COLO829 (cell line): ENCODE measurements at places on chromosomes 1 and 21.

DNA sequence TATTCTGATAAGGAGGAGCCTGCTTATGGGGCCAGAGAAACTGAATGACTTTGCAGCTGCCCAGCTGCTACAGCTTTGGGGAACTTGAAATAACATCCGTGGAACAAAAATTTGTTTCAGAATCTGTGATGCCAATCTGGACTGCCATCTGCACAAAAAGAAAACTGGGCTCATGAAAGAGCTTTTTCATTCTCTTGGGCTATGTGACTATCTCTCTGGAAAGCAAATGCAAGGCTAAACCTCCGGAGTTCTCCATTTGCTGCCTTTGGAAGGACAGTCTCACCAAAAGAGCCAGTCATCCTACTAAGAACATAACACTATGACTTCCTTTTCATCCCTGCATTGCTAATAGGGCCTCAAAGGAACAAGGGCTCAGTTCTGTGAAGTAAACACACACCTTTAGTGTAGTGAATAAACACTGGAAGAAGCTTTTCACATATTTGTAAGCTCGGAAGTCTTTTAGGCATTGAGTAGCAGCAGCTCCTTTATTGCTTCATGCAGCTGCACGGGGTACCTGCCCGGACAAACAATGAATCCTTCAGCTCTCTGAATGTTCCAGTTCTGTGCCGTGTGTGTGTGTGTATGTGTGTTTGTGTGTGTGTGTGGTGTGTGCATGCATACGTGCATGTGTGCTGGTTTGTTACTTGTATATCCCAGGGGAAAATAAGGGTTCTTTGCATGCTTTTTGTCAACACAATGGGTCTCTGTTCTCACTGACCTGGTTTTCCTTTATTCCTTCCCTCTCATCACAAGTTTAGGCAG is 255.5 kb upstream of the SGIP1 start:
- peak; percentile 76 for DNase-seq

GRCh38 chr1:87435484-87435883 is 106.8 kb downstream of the LMO4 start:
- DNase-seq, result peak; percentile 6

DNA sequence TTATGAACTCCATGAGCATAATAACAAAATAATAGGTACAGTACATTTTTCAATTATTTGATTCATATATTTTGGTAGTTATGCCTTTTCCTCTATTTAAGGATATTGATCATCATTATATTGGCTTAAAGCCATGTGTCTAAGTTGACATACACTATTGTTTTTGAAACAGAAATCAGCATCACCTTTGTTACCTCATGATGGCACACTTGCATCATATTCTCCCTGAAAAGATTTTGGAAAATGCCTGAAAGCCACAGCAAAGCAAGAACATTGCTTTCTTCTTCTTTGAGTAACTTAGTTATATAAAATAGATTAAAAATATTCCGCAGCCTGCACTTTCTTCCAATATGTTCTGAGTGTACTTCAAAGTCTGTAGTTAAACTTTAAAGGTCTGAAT is 33.3 kb downstream of the TMPRSS15 start:
- no peak for DNase-seq

- DNase-seq, result no peak
Observed at GRCh38 chr1:51517361-51518032, 1.6 kb downstream of the EPS15 start.

DNA sequence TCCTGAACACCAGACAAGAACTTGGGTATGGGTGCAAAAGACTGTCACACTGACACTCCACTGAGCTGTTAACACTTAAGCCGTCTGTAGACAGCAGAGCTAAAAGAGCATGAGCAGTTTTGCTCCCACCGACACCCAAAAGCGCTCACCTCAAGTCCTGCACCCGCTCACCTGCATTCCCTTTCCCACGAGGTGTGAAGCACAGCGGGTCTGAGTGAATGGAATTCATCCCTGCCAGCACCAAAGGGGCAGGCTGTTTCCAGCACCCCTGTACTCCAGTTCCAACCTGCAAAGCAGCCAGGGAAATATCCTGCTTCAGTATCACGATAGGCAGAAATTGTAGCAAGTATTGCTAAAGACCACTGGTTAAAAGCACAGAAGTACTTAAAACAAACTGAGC is 28.8 kb downstream of the KRTAP21-3 start:
- DNase-seq, result no peak

DNA sequence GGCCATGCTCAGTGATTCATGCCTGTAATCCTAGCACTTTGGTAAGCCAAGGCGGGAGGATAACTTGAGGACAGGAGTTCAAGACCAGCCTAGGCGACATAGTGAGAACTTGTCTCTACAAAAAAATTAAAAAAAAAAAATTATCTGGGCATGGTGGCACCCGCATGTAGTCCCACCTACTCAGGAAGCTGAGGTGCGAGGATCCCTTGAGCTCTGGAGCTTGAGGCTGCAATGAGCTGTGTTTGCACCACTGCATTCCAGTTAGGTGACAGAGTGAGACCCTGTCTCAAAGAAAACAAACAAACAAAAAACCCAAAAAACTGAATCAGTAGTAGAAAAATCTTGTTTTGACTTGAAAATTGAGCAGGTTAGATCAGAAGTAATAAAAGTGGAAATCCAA is 67.1 kb upstream of the IPO9 start:
- no peak for DNase-seq

- DNase-seq, result no peak
Observed at GRCh38 chr1:31957701-31958674, 19.8 kb upstream of the PTP4A2 start.

- no peak for DNase-seq
Observed at GRCh38 chr1:210081494-210081893, 143.5 kb downstream of the SYT14 start.

GRCh38 chr21:42650441-42651421 is 2.7 kb upstream of the PDE9A start:
- no peak for DNase-seq

GRCh38 chr1:211559222-211560010 is 19.5 kb downstream of the SLC30A1 start:
- no peak for DNase-seq

DNA sequence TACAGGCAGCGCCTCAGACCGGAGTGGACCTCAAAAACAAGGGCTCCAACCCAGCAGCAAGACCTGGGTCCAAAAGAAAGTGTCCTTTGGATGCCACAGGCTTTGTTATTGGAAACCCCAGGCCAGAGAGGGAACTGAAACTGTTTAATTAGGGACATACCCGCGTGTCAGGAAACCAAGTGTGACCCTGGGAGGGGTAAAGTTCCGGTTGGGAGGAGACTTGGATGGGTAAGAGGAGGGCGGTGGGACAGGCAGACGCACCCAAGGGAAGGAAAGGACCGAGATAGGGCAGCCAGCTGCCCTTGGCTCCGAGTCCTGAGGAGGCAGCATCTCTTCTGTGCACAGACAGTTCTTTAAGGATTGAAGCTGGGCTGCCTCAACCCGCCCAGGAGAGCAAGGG is 71.4 kb downstream of the CDC7 start:
- DNase-seq, result no peak

DNA sequence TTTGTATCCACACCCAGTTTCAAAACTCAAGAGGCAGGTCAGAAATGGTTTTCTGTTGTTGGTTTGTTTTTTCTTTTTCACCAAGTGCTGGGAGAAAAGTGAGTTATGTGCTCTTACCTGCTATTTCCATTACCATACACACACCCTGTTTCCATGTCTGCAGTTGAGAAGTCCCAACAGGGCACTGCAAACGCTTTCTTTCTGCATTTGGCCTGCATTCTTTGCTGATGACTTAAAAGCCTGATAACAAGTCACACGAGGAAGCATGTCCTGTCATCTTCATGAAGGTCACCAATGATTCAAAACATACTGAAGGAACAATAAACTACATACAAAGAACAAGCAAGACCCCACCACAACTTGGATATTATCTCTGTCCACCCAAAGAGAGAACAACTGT is 24.8 kb upstream of the KCNE1 start:
- DNase-seq, result no peak

DNA sequence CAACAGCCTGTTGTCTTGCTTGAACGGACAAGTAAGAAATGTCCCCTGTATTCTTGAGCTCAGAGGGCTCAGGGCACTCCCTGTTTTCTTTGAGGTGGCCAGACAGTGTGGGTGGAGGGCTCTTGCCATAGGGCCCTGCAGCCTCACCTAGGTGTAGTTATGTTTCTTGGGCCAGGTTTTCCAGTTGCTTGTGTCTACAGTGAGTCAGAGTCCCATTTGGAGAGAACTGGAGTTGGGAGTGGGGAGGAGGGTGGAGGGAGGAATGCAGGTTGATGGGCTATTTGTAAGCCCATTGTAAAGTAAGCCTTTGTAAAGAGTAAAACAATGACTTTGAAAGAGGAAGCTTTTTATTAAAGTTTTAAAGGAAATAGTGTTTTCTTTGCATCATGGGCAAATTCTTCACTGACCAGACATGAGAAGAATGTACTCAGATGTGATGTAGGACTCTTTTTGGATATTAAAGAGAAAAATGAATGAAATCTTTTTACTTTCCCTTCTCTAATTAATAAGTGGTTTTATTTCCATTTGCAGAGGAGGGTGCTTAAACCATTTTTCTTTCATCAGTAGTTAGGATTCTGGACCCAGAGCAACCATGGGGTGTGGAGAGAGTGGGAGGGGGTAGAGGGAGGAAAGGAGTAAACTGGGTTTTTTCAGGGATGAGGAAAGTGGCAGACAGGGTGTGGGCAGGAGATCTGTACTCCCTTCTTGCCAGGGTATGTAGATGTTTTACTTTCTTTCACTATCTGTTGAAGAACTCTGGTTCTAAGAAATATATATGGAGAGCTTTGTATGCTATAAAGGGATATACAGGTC is 45.1 kb upstream of the MACF1 start:
- no peak for DNase-seq

DNA sequence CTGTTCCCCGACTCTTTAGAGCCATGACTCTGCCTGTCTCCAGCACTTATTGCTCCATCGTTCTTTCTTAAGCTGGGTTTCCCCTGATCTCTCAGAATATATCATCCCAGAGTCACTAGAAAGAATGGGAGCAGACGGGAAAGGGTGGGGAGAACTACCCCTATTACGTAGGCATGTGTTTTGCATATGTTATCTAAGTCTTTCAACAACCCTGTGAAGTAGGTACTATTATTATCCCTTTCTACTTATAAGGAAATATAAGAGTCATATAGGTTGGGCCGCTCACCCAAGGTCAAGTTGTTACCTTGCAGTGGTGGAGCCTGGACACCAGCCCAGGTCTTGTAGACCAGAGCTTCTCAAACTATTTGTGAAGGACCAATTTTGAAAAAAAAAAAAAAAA is 38.7 kb downstream of the ELF3 start:
- DNase-seq, result no peak
